ENCODE measurements at places on chromosomes 3 and 15.

DNA sequence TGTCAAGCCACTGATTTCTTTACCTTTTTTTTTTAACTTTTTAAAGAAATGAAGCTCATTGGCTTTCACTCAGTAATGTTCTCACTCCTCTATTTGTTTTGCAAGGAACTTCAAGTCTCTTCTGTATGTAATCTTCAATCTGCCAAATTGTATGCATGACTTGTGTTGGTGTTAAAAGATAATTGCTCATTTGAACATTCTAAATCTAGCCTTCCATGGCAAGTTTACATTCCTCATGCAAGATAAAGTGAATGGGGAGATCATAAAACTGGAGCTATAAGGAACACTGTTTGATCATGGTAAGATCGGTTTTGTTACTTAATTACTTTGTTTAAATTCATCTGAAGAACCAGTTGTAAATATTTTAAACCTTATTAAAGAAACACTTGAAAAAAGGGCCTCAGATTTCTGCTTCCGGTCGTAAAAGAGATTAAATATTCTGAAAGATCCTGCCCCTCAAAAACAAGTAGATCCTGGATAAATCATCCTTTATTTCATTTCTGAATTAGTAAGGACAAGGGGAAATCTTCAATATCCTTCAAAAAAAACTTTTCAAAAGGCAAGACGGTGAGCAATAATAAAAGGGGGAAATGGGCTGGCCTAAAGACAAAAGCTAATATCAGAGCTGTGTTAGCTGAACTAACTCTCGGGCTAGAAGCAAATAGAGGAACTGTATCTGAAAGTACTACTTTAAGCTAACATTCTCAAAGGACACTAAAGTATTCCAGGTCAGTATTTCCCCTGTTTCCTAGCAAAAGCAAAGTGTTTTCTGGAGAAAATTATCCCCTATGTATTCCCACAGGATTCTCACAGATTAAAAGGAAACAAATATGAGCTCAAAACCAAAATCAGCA, 107.0 kb upstream of the ATP11B start:
- DNase-seq, result no peak

DNA sequence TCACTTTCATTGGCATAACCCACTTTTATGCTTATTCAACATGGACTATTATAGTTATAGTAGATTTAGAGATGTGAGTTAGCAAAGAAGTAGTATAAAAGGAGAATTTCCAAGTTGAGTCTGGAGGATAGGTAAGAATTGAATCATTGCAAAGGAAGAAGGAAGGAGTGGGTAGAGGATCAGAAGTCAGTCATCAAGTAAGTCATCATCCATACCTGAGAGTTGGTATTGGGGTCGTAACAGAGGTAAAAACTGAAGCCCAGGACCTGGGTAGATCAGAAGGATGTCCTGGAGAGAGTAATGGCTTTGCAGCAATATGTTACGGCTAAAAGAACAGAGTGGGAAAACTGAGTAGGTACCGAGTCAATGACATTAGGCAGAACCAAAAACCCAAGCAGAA, 265.7 kb downstream of the SUCLG2 start:
- DNase-seq, result no peak

DNA sequence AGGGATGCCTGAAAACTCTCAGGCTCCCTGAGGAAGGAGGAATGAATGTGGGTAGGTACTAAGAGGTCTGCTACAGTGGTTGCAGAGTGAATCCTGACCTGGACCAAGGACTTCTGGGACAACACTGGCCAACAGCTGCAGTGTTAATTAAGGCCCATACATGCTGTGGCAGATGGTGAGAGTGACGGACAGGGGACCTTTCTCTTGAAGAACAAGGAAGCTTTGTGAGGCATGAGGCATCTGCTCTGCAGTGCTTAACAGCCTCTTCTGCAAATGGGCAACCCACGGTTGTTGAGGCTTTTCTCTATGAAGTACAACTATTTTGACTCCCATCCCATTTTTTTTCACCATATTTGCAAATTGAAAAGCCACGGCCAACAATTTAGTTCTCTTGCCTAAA, 26.6 kb upstream of the ACAN start:
- no peak for DNase-seq

DNA sequence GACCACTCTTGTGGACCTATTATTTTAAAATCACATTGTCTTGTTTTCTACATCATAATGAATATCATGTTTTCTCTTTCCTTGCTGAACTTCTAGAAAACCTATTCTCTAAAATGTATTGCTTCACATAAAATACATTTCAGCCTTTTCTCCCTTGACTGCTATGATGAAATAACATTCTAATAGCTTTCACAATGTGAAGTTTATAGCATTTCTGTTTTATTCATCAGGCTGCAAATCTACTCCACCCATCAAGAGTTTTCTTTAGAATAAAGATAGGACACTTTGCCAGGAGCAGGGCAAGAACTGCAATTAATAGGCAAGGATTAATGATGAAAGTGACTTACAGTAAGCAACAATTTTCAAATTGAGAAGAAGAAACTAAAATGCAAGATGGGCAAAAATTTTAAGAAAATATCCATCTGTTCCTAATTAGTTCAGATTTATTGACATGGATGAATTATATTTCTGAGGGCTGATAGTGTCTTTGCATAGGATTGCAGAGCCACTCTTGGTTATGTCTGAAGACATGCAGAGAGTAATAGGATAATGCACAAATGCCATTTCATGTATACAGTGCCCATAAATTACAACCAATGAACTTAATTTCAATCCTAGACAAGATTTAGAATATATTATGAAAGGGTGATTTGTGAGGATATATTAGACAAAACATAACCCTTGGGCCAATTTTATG, 21.7 kb downstream of the LEKR1 start:
- DNase-seq, result no peak

DNA sequence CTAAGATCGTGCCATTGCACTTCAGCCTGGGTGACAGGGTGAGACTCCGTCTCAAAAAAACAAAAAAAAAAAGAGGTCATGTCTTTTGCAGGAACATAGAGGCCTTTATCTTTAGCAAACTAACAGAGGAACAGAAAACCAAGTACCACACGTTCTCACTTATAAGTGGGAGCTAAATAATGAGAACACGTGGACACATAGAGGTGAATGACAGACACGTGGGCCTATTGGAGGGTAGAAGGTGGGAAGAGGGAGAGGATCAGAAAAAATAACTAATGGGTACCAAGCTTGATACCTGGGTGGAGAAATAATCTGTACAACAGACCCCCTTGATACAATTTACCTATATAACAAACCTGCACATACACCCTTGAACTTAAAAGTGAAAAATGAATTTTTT, 401.4 kb upstream of the NAALADL2 start:
- no peak for DNase-seq

DNA sequence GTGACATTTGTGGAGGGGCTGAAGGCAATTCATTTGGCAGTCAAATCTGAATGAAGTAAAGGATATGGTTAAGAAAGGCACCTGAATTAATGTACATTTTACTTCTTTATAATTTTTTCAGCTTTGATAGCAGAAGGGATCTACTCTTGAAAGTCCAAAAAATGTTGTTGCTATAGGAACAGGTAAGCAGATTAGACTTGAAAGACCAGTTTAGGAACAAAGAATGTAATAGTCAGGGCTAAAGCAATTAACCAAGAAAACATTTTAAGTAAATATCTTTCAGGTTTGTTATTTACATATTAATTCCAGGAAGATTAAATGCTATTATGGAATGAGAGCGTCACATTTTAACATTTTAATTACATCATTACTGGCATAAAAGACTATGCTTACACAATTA, 1.1 kb downstream of the ATP13A4 start:
- DNase-seq, result peak; percentile 19

DNA sequence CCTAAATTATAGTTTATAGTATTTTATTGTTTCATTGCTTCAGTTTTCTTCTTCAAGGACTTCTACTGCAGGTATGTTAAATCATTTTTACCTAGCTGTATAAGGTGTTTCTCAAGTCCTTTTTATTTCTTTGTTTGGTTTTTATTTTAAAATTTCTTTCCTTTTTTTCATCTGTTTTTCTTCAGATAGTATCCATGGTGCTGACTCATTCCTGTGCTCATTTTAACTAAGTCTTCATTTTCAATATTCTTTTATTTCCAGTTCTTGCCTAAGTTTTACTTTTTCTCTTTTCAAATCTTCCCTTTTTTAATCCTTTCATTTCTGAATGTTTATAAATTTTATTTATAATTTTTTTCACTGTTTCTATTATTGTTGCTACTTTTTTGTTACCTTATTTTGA, 42.3 kb upstream of the STIMATE start:
- DNase-seq, result no peak

GRCh38 chr3:182414586-182414985, 378.7 kb upstream of the ATP11B start:
- no peak for DNase-seq

DNA sequence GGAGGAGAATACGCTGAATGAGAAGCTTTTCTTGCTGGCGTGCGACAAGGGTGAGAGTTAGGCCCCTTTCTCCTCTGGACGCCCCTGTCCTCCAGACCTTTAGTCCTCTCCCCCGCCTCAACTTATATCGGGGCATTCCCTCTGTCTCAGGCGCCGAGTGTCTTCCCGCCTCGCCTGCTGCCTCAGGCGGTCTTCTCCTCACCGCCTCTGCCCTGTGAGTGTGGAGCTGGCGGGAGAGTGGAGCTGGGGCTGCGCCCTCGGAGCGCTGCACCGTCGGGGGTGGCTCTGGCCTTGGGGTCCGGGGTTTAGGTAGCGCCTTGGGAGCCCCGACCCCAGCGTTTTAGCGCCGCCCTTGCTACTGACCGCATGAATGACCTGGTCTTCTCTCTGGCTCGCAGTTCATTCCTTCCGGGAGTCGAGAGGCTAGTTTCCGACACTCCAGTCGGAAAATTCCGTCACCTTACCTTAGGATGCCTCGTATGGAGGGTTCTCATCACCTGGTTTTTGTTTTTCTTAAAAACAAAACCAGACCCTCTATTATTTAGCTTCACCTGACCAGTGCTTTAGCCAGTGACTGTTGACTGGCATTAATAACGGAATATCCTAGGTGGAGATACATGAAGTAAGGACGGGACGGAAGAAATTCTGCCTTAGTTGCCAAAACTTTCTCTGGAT, 985 bp downstream of the TRPC1 start:
- DNase-seq, result peak; percentile 55

DNA sequence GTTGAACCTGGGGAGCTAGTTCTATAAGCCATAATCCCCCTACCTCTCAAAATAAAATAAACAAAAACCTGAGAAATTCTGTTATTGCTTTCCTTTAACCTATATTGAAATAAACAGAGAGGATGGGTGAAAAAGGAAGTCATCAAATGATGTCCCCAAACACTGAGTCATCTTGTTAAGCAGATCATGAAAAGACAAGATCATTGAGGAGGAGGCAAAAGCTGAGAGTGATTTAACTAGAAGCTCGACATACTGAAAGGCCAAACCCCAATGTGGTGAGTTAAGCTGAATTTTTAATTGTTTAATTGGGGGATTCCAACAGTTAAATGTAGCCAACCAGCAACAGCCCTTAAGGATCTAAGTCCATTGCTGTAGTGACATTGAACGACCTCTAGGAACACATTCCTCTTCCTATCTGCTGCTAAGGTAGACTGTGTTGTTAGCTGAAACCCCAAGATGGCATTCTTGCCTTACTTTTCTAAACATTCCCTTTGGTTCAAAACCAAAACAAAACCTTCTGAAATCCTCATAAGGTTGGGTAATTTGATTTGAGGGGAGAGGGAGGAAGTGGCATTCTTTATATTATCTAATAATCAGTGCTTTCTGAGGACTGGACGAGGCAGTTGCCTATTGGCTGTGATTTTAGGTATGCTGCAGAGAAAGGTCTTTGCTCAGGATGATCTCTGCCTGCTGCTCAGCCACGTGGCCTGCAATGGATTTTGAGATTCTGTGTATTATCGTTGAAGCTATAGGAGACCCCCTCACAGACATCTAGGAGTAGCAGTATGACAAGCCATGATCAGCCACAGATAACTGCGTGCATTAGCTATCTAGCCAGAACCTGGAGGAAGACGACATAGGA, 62.7 kb upstream of the BNIP2 start:
- DNase-seq, result no peak

GRCh38 chr15:70318594-70319465, 221.1 kb upstream of the TLE3 start:
- peak; percentile 43 for DNase-seq

DNA sequence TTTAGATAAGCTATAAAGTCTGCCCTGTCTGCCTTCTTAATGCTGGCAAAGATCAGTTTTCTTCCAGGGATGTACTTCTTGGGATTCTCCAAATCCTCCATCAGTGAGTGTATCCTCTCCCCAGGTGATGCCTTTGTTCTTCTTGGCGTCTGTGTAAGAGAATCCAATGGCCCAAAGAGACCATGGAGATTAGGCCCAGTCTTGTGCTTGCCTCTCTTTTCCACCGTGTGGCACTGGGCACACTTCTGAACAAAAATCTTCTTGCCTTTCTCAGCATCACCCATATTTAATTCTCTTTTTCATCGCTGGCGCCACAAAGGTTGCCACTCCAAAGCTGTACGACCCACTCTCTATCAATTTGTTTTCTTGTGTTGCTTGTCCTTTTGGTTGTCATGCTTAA, 32.2 kb upstream of the TAMM41 start:
- DNase-seq, result no peak

- DNase-seq, result no peak
Observed at GRCh38 chr3:193520738-193521137, 34.0 kb downstream of the ATP13A4 start.

GRCh38 chr3:53384465-53385423, 37.4 kb upstream of the DCP1A start:
- no peak for DNase-seq

DNA sequence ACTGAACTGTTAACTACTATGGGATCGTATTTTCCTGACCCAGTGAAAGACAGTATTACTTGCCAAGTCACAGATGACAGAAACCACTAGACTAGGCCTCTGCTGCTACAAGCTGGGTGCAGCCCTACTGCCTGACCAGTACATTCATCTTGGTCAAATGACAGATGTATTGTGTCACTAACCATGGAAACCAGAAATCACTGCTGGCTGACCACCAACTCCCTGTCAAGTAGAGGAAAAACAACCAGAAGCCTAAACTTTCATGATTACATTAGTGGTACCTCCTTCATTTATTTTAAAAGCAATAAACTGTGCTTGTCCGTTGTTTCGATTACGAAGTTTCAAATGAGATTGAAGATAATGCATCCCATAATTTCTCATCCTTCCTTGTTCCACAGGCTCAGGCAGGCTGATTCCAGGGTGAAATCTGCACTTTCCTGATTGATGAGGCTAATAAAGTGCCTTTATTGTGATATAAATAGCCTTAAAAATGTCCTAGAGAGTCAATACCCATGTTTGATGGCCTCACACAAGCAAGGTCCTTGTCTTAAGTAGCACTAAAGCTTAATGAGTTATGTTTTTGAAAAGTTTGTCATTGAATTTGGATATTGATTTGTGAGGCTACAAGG, 309.7 kb downstream of the LSAMP start:
- DNase-seq, result peak; percentile 89

- peak; percentile 44 for DNase-seq
Observed at GRCh38 chr3:143676747-143677146, 171.5 kb downstream of the SLC9A9 start.

- DNase-seq, result no peak
Observed at GRCh38 chr15:58293622-58294550, 137.9 kb upstream of the LIPC start.

- no peak for DNase-seq
Observed at GRCh38 chr3:102177075-102177755, 257.6 kb upstream of the ZPLD1 start.
